ENCODE measurements at places on chromosomes 3 and 15. TPM values are rescaled to one million over a fixed set of nuclear protein-coding genes. Genes with fewer than 3 reads are reported as not detected.

- DNase-seq, result no peak
Measured at GRCh38 chr3:14377838-14378169, 24.6 kb upstream of the SLC6A6 start.

GRCh38 chr3:128550471-128551126, 57.6 kb upstream of the GATA2 start:
- no peak for DNase-seq

DNA sequence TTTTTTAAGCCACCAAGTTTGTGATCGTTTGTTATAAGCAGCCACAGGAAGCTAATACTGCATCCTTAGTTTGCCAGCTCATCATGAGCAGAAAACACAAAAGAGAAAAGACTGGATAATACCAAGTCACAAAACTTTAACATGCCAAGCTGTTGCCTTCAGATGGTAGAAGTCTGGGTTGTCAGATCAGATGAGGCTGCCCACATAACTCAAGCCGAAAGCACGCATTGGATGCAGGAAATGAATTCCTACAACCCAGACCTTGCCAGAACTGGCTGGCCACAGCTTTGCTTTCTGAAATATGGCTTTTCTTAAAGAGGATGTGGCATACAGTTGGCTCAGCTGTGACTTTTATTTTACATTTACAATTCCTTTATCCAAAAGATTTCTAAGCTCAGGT, 118.3 kb upstream of the NEO1 start:
- peak; percentile 2 for DNase-seq

TYRO3 gene
- 9.6 TPM for total RNA-seq

LZTFL1 gene
- 13.6 TPM for total RNA-seq

AADACL2 gene
- total RNA-seq, result not detected
